ENCODE measurements at places on chromosomes 2 and 18. TPM values are rescaled to one million over a fixed set of nuclear protein-coding genes. Genes with fewer than 3 reads are reported as not detected.

- DNase-seq = no peak
- peaks cover 4% of the 10 kb centered on the region for H3K4me1 ChIP-seq
- H3K4me3 ChIP-seq = no peak overlapping the region
- H3K36me3 ChIP-seq = no peaks in the 10 kb centered on the region
- H3K27me3 ChIP-seq = no peaks in the 10 kb centered on the region
Observed at GRCh38 chr2:3727397-3728045, 24.1 kb downstream of the DCDC2C start.

GRCh38 chr2:48253301-48253700, 276.7 kb upstream of the STON1 start:
- no peak overlapping the region for H3K4me3 ChIP-seq
- no peaks in the 10 kb centered on the region for H3K36me3 ChIP-seq
- peaks cover 30% of the 10 kb centered on the region for H3K4me1 ChIP-seq
- H3K27ac ChIP-seq = no peak overlapping the region
- no peak for DNase-seq

DNA sequence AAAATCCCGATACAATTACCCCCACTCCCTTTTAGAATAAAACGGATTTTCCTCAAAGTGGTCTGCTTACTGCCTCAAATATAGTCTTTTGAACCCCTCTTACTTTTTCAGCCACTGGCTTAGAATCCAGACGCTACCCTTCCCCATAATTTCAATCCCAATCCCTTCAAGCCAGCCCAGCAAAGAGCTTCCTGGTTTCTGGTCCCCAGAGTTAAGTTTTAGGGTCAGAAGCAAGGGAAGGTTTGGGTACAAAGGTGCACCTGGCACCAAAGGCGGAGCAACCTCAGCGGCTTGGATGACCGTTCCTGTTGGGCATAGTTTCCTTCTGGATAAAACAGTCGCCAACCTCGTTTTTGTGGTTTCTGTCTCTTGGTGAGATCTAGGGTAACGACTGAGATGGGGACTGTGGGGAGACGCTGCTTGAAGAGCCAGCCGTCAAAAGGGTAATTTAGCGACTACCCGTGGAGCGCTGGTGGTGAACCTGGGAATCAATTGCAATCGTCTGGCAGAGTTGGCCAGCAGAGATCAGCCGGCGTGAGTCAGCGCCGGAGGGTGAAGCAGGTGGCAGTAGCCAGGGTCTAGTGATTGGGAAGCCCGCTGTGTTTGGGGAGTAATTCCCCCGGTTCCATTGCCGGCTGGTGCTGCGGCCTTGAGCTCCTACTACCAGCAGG, 1.6 kb downstream of the FEV start:
- no peaks in the 10 kb centered on the region for H3K36me3 ChIP-seq
- H3K4me3 ChIP-seq = no peak overlapping the region
- H3K27me3 ChIP-seq = peaks cover 35% of the 10 kb centered on the region
- no peak for DNase-seq
- H3K27ac ChIP-seq = no peak overlapping the region

GRCh38 chr2:205848601-205849000, 166.3 kb downstream of the NRP2 start:
- no peak overlapping the region for H3K4me3 ChIP-seq
- H3K27me3 ChIP-seq = no peaks in the 10 kb centered on the region
- H3K27ac ChIP-seq = no peak overlapping the region
- no peaks in the 10 kb centered on the region for H3K4me1 ChIP-seq

- H3K27ac ChIP-seq = no peak overlapping the region
- H3K4me3 ChIP-seq = no peak overlapping the region
- no peaks in the 10 kb centered on the region for H3K4me1 ChIP-seq
- H3K36me3 ChIP-seq = no peaks in the 10 kb centered on the region
- DNase-seq = no peak
Observed at GRCh38 chr2:69092857-69093256, 79.9 kb downstream of the ANTXR1 start.

DNA sequence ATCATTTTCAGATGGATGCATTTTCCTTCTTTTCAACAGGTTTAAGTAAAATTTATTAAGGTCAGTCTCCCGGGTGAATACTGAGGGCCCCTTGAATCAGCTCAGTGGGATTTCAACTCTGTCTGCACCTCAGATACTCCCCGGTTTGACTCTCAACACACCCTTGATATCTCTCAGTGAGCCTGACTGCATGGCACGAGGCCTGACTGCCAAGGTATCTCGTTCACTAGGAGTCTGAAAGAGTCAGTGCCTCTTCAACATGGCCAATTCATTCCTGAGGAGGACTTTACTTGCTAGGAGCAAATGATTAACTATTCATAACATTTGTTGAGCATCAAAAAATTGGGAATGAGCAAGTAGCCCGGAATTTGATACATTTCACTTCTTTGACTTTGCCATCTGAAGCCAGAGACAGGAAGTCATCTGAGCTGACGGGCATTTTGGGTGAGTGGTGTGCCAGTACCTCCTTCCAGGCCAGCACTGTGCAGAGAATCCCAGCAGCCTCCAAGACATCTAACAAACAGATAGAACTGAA, 81.0 kb downstream of the VAPA start:
- H3K36me3 ChIP-seq = no peaks in the 10 kb centered on the region
- no peak overlapping the region for H3K27ac ChIP-seq
- H3K27me3 ChIP-seq = no peaks in the 10 kb centered on the region
- no peaks in the 10 kb centered on the region for H3K4me1 ChIP-seq

DNA sequence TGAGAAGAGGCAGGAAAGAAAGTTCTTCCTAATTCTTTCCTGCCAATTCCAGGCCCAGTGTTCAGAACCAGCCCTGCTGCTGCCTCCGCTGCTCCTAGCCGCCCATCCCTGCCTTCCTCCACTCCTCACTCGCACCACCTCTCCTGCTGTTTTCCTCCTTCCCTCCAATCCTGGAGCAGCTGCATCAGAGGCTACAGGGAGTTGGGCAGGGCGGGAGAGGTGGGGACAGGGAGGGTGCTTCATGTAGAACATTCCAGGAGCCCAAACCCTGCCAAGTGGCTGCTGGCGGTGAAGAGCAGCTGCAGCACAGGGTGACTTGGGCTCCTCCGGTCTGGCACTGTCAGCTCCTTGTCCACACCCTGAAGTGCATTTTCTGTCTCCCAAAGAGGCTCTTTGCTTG, 176.3 kb downstream of the TNS1 start:
- H3K27ac ChIP-seq = no peak overlapping the region
- H3K27me3 ChIP-seq = no peaks in the 10 kb centered on the region
- DNase-seq = peak; percentile 33
- peaks cover 31% of the 10 kb centered on the region for H3K36me3 ChIP-seq

DNA sequence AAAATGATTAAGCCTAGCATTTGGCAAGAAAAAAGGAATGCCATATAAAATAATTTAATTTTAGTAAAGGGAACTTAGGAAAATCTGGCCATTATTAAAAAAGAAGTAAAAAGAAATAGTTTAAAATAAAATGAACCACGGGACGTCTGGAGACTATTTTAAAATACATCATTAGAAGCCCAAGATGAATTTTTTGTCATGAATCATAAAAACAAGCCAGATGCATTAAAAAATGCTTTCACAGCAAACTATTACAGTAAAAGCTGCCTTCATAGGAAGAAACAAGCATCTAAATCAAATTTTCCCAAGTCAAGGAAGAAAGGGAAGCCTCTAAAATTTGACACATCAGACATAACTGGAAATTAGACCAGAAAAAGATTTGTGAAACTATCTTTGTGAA, 33.0 kb downstream of the COL5A2 start:
- no peaks in the 10 kb centered on the region for H3K27me3 ChIP-seq
- no peaks in the 10 kb centered on the region for H3K4me1 ChIP-seq
- DNase-seq = no peak
- H3K4me3 ChIP-seq = no peak overlapping the region

- H3K36me3 ChIP-seq = peaks cover 27% of the 10 kb centered on the region
- no peak overlapping the region for H3K4me3 ChIP-seq
- H3K4me1 ChIP-seq = peaks cover 31% of the 10 kb centered on the region
- no peak overlapping the region for H3K27ac ChIP-seq
- no peak for DNase-seq
Observed at GRCh38 chr2:28401948-28402550, 9.4 kb downstream of the FOSL2 start.

- H3K4me3 ChIP-seq = no peak overlapping the region
- H3K27ac ChIP-seq = no peak overlapping the region
- H3K36me3 ChIP-seq = no peaks in the 10 kb centered on the region
- no peaks in the 10 kb centered on the region for H3K27me3 ChIP-seq
- DNase-seq = no peak
Observed at GRCh38 chr2:198807131-198807530, 650.6 kb downstream of the SATB2 start.

GRCh38 chr18:8034674-8035073, 467.6 kb downstream of the PTPRM start:
- no peaks in the 10 kb centered on the region for H3K36me3 ChIP-seq
- no peaks in the 10 kb centered on the region for H3K27me3 ChIP-seq
- no peak overlapping the region for H3K27ac ChIP-seq
- H3K4me3 ChIP-seq = no peak overlapping the region
- no peak for DNase-seq

GRCh38 chr2:16196687-16197503, 256.5 kb downstream of the MYCN start:
- no peak overlapping the region for H3K4me3 ChIP-seq
- H3K4me1 ChIP-seq = no peaks in the 10 kb centered on the region
- H3K27ac ChIP-seq = no peak overlapping the region
- no peaks in the 10 kb centered on the region for H3K36me3 ChIP-seq
- no peaks in the 10 kb centered on the region for H3K27me3 ChIP-seq
- no peak for DNase-seq

- DNase-seq = no peak
- H3K27me3 ChIP-seq = no peaks in the 10 kb centered on the region
- H3K4me1 ChIP-seq = peaks cover 48% of the 10 kb centered on the region
- no peaks in the 10 kb centered on the region for H3K36me3 ChIP-seq
- H3K4me3 ChIP-seq = no peak overlapping the region
Observed at GRCh38 chr18:49968644-49969309, 155.4 kb upstream of the ACAA2 start.

DNA sequence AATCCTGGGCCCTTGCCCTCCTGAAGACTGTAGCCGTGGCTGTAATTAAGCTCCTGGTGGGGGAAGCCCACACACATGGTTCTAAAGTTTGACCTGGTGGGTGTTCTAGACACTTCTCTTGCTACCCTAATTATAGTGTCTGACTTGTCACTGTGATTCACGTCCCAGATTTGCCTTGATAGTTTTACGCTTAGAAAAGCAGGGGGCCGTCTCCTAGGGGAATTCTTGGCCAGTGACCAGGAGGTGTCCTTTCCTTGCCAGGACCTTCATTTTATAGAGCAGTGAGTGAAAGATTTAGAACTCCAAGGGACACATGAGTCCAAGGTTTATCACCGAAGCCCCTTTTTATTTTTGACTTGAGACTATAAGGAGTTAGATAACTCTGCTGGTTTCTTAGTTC, 9.0 kb downstream of the TMEM214 start:
- DNase-seq = no peak
- H3K4me3 ChIP-seq = no peak overlapping the region
- H3K27me3 ChIP-seq = no peaks in the 10 kb centered on the region
- no peak overlapping the region for H3K27ac ChIP-seq

DSG1 gene
- total RNA-seq = 4.3 TPM

THSD7B gene
- total RNA-seq = 0.89 TPM

CCDC195 gene
- not detected for total RNA-seq

CCDC68 gene
- total RNA-seq = 6.5 TPM

ALS2 gene
- 15.8 TPM for total RNA-seq
